AG04450 (cell line): ENCODE measurements at places on chromosomes 11 and 22. TPM values are rescaled to one million over a fixed set of nuclear protein-coding genes. Genes with fewer than 3 reads are reported as not detected.

DNA sequence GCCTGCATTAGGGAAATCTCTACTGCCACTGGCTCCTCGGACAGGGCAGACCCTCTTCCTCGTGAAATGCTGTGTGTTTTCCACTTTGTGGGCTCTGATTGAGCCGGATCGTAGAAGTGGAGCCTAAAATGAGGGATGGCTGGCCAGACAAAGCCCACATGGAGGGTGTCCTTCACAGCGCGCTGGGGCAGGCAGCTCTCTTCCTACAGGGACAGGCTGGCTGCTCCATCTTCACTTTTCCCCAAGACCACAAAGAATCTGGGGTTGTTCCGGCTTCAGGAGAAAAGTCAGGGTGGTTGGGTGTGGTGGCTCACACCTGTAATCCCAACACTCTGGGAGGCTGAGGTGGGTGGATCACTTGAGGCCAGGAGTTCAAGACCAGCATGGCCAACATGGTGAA, 94.9 kb downstream of the MORC2 start:
- no peak for DNase-seq

DNA sequence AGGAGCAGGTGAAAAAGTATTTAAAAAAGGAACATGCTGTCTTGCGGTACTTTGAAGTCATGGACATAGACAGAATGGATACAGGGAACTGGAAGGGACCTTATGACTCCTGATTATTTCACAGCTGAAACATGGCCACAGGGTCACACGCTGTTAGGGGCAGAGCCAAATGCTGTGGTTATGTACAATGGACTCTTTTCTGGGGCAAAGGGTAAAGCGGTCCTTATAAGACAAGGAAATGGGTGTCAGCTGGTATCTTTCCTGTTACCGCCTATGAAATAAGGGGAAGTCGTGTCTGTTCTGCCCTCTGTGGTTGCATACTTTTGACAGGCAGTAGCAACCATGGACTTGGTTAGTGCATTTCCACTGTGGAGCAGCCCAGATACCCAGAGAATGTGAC, 12.8 kb upstream of the ST14 start:
- DNase-seq, result no peak

Gene MAPK8IP1
- 5.6 and 7.6 TPM in 2 replicates for polyA plus RNA-seq

GRCh38 chr11:3170044-3170755, 5.1 kb upstream of the OSBPL5 start:
- DNase-seq, result no peak

- no peak for DNase-seq
Measured at GRCh38 chr11:79273781-79274180, 167.0 kb downstream of the TENM4 start.

DNA sequence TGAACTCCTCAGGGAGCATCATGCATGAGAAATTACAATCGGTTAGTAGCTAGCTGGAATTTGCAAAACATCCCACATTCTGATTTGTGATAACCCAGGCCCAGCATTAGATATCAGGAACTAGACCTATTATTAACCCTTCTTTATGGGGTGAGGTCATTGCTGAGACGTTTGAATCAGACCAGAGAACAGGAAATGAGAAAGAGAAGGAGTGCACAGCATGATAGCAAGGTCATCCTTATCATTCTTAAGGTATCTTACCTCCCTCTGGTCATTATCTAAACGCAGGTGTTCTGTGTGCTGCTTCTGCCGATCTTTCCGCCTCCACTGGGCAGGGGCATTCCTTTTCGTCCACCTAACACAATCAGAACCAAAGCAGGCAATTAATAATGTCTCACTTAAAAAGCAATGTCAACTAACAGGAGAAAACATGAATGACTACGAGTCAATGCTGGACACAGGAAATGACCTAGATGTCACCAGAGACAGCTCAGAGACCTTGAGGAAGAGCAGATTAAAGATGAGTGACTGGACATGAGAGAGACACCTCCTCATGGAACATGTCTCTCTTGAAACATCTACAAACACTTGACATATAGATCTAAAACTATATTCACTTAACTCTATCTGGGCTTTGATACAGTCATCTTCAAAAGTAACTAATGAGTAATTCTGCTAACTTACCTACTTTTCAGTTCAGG, 78.3 kb upstream of the SCUBE2 start:
- DNase-seq, result no peak

Gene PGA5
- polyA plus RNA-seq, result 2.1 and 2.8 TPM in 2 replicates

Gene LRRC56
- polyA plus RNA-seq, result 0.86 and 1.5 TPM in 2 replicates

- no peak for DNase-seq
Measured at GRCh38 chr11:33168709-33169200, 7.5 kb upstream of the CSTF3 start.

Gene MS4A14
- not detected in 2 replicates for polyA plus RNA-seq

Gene GSTP1
- 716 and 965 TPM in 2 replicates for polyA plus RNA-seq

- peak; percentile 99 for DNase-seq
Measured at GRCh38 chr11:66288671-66289547, at the start of gene YIF1A. TSS of gene YIF1A (minus strand) at chr11:66289143. CDS start at chr11:66288985, 158 bp downstream.

- no peak for DNase-seq
Measured at GRCh38 chr11:114346709-114347141, 50.5 kb downstream of the NNMT start.

GRCh38 chr22:27581688-27582087, 219.9 kb downstream of the MN1 start:
- DNase-seq, result peak; percentile 48

Gene C11orf65
- 0.16 and 0.63 TPM in 2 replicates for polyA plus RNA-seq

GRCh38 chr22:38420734-38421133, 34.3 kb downstream of the KCNJ4 start:
- DNase-seq, result no peak

DNA sequence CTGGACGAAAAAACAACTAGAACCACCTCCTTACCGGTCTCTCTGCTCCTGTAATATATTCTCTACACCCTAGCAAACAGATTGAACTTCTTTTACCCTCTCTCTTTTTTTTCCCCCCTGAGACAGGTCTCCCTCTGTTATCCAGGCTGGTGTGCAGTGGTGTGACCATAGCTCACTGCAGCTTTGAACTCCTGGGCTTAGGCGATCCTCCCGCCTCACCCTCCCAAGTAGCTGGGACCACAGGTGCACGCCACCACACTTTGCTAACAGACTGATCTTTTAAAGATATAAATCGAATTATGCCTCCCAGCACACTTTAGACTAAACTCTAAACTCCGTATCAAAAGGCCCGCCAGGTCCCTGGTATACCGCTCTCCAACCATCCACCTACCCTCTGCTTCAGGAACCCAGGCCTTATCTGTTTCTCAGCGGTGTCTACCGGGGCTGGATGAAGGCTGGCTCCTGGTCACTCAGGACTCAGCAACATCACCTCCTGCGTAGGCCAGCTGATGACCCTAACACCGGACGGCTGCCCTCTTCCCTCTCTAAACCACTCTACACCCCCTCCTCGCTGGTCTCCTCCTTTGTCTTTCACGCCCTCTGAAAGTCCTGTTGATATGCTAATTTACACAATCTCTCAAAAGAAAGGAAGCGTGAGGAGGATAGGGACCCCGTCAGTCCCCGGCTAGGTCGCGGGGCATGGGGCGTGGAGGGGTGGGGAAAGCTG, 745 bp downstream of the C22orf39 start:
- no peak for DNase-seq

- no peak for DNase-seq
Measured at GRCh38 chr11:122271745-122272144, 155.7 kb upstream of the BLID start.

DNA sequence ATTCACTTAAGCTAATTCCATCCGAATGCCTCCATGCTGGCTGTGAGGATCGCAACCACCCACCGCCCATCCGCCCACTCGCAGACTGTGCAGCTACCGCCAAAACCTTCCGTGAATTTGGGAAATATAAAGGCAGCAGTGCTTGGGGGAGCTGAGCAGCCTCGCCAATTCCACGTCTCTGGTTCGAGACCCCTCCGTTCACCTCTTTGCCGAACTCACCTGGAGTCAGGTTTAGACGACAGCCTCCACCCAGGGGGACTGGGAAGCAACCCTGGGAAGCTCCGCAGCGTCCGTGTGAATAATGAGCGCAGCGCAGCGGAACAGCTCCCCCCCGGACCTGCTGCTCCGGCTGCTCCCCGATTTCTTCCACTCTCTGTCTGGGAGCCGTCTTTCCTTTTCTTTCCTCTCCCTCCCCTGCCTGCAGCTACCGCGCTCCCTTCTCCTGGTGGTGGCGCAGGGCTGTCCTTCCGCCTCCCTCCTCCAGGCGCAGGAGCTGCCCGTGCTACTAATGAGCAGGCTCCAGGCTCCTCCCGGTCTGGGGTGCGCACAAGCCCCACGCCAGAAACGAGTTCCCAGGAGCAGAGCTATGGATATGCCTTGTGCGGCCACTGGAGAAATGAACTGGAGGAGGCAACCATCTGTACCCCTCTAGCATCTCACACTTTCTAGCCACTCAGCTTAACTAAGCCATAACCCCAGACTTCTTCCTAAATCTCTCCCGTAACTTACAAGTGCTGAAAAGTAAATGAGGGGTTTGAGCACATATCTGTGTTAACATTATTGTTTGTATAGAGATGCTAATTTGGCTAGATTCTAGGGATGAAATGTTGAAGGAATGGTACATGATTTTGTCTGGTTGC, 107.3 kb downstream of the XKR3 start:
- DNase-seq, result no peak

Gene ZPR1
- 57.1 and 57.7 TPM in 2 replicates for polyA plus RNA-seq

DNA sequence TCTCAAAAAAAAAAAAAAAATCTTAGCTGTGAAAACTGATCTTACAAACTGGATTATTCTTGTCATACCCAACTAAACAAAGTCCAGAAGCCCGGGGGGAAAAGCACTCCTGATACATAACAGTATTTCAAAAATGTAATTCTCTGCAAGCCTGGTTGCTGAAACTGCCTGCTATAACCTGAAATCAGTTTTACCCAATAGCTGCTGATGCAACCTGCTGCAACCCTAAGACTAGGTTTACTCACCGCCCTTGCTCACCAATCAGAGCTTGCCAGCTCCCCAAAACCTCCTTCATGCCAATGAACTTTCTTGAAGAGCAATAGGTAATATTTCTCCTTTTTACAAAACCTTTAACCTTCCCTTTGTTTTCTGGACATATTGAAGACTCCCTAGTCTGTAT, 12.4 kb downstream of the FGF19 start:
- no peak for DNase-seq

Gene ACR
- not detected in 2 replicates for polyA plus RNA-seq

GRCh38 chr11:80702264-80702663, 1261.4 kb upstream of the TENM4 start:
- DNase-seq, result no peak

Gene MYO18B
- not detected in 2 replicates for polyA plus RNA-seq

Gene CPT1B
- polyA plus RNA-seq, result 0.99 and 1.2 TPM in 2 replicates

Gene TRABD
- polyA plus RNA-seq, result 8.7 and 11.8 TPM in 2 replicates

GRCh38 chr11:125410091-125410490, 86.0 kb downstream of the FEZ1 start:
- no peak for DNase-seq

Gene MYO7A
- not detected in 2 replicates for polyA plus RNA-seq

DNA sequence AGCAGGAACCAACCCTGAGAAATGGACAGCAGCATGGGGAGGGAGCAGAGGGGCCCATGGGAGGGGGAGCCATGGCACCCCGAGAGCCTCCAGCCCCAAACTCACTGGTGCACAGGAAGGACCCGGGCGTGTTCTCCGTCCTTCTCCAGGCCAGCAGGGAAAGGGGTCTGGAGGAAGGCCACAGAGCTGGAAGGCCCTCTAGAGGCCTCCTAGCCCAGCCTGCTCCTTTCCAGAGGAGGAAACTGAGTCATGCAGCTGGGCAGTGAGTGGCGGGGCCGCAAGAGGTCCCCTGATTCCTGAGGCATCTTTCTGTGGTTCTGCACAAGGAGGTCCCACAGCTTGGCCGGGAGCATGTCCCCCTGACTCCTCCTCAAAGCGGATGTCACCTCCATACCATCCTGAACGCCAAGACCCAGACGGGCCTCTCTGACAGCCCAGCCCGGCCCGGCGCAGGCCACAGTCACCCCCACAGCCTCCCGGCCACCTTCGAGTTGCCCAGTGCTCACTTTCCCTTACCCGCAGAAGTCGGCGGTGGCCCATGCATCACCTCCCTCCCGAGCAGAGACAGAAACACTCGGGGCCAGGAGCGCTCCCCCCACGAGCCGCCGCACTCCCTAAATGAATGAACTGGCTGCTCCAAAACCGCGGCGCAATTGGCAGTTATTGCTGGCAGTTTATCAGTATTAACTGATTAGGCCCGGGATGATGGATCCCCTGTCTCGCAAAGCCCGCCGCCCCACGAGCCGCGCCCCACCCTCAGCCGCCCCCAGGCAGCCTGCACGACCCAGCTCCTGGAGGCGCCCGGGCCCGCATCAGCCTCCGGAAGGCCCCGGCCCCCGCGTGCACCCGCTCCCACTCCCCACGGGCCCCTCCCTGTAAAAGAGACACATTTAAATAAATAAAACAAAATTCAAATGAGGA, 272.5 kb downstream of the BUD13 start:
- no peak for DNase-seq

Gene PLAAT4
- polyA plus RNA-seq, result 3.5 and 4.7 TPM in 2 replicates

Gene OR8B8
- polyA plus RNA-seq, result not detected in 2 replicates

- DNase-seq, result peak; percentile 83
Measured at GRCh38 chr22:27512283-27512761, 289.2 kb downstream of the MN1 start.
